ENCODE measurements at places on chromosomes 4 and X. TPM values are rescaled to one million over a fixed set of nuclear protein-coding genes. Genes with fewer than 3 reads are reported as not detected.

Gene LCORL
- 6.3 TPM for total RNA-seq

Gene SFRP2
- total RNA-seq = not detected

Gene EVC2
- total RNA-seq = 1.1 TPM

Gene MED12
- total RNA-seq = 44.5 TPM

Gene HSFX1
- total RNA-seq = not detected
